ENCODE measurements at places on chromosomes 3 and 15.

DNA sequence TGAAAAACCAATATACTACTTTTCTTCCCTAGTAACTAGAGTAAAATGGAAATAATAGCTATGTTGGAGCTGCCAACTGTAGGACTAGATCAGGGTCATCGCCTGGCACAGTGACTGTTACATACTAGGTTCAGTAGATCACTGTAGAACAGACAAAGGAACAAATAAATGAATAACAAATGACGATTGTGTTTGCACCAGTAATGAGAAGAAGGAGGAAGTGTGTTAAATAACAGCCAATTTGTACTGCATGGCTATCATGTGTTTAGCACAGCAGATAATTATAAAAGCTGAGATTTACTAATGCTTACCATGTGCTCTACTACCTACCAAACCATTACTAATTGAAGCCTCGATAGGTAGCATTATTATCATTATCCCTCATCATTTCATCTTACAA is 85.3 kb upstream of the FXR1 start:
- DNase-seq = no peak

- DNase-seq = no peak
These were observed 21.0 kb downstream of the TMEM44 start for GRCh38 chr3:194612221-194612620.

DNA sequence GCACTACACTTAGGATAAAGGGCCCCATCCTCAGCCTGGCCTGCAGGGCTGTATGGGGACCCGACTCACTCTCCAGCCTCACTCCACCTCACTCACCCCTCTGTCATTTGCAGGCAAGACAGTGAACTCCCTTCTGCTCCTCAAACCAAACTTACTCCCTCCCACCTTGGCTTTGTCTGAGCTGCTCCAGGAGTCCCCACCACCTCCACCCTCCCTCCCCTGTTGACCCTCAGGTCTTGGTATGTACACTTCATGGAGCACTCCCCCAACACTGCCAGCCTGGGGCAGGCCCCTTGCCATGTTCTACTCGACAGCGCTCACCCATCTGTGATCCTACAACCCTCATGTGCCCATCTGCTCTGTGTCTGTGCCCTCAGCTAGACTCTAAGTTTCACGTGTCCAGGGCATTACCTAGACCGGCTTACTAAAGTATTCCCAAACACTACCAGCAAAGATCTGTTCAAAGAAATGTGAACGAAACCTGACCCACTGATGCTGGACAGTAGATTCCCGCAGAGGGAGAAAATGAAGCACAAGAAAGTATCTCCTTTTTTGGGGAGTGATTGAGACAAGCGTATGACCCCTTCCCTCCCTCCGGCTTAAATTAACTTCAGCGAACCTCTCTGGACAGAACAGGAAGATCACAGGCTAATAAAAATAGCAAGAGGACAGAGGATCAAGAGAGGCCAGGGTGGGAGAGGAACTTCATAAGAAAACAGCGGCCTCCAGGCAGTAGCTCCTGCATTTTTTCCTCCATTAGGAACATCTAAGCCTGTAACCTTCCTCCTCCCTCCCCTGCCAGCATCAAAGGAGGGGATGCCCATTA is 113.2 kb downstream of the RFTN1 start:
- DNase-seq = no peak

GRCh38 chr3:20145874-20146273 is 40.1 kb downstream of the SGO1 start:
- no peak for DNase-seq

GRCh38 chr3:50503504-50504342 is at the start of gene CACNA2D2:
CACNA2D2 (minus strand) TSS chr3:50503634; CDS start chr3:50503423, 211 bp downstream.
- peak; percentile 74 for DNase-seq

GRCh38 chr3:42865256-42865655 is 10.4 kb downstream of the CYP8B1 start:
- no peak for DNase-seq

DNA sequence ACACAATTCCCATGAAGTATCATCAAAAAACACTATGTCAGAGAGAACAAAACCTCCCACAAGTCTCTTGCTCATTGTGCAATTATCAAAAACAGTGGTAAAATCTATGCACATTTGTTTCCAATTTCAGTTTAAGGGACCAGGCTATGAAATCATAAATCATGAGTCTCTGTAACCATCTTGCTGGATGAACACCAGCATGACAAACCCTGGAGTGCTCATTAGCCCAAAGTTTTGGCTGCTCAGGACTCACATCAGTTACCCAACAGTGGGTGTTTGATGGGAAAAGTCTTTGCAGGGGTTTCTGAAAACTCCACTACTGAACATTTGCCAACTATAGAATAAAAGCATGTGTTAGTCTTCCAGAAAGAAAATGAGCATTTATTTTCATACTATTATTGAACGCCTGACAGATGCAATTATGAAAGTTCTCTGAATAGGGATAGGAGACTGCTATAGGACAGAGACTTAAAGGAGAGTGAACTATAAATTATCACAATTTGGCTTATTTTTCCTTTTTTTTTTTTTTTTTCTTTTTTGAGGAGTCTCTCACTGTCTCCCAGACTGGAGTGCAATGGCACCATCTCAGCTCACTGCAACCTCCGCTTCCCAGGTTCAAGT is 240.8 kb upstream of the KCNMB2 start:
- DNase-seq = no peak

- DNase-seq = peak; percentile 48
These were observed 38.8 kb upstream of the CLDN18 start for GRCh38 chr3:137970914-137971831.

GRCh38 chr15:35690698-35691116 is 144.7 kb upstream of the DPH6 start:
- no peak for DNase-seq

GRCh38 chr15:81569286-81570080 is 195.5 kb upstream of the TMC3 start:
- no peak for DNase-seq

DNA sequence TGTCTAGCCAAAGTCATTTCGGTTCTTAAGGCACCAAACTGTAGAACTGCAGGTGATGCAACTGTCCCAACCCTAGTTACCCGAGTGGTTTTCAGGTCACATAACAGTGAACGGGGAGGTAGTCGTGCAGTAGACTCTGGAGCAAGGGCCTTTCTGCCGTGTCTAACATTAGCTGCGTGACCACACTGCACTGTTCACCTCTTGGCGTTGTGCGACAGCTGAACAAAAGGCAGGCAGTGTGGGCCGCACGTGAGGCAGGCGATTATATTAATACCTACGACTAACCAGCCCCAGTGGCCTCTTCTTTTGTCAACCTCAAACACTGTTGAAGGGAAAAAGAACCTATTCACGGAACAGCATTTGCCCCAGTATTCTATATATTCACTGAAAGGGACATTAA is 2.8 kb downstream of the LRRN1 start:
- no peak for DNase-seq

Data from germinal center (tissue), 1 donor.